CD4-positive, CD25-positive, alpha-beta regulatory T cell (primary cell): ENCODE measurements at places on chromosomes 3 and 15.

DNA sequence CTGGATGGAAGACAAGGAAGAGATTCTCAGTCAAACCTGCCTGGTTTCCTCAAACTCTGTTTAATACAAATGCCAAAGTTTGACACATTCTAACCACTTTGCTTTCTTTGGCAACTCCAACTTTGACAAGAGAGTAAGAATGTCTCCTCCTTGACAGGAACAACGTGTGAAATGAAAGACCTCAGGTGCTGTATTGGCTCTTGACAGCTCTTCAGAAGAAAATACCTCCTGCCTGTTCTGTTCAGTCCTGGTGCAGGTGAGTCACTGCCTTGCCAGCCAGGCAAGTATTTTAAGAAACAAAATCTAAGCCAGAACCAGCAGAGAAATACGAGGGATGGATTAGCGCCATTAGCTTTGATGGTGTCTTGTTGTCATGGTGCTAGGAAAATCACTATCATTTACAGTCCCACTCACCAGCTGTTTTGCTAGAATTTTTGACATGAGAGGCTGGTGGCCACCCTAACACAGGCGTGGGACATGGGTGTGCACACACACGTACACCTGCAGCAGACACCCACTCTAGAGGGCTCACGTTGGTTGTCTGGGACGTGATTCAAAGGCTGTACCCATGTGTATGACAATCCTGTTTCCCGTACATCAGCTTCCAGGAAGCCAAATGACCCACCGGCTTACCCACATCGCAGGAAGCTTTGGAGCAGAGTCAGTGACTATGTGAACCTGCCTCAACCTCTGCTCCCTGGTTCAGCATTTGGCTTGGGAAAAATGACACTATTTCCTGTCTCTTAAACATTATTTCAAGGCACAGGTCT is 60.4 kb downstream of the CCNL1 start:
- no peaks in the 10 kb centered on the region for H3K36me3 ChIP-seq
- H3K4me1 ChIP-seq = peaks cover 12% of the 10 kb centered on the region
- H3K27me3 ChIP-seq = no peaks in the 10 kb centered on the region
- no peak for DNase-seq
- H3K27ac ChIP-seq = no peak overlapping the region
- no peak overlapping the region for H3K4me3 ChIP-seq

GRCh38 chr15:26083896-26084295 is 220.8 kb upstream of the ATP10A start:
- no peak overlapping the region for H3K4me3 ChIP-seq
- H3K27me3 ChIP-seq = no peaks in the 10 kb centered on the region
- H3K4me1 ChIP-seq = peaks cover 5% of the 10 kb centered on the region
- H3K36me3 ChIP-seq = no peaks in the 10 kb centered on the region

GRCh38 chr15:67575039-67575502 is 32.6 kb downstream of the MAP2K5 start:
- no peak overlapping the region for H3K4me3 ChIP-seq
- no peak for DNase-seq
- H3K27ac ChIP-seq = no peak overlapping the region
- no peaks in the 10 kb centered on the region for H3K27me3 ChIP-seq
- no peaks in the 10 kb centered on the region for H3K36me3 ChIP-seq
- no peaks in the 10 kb centered on the region for H3K4me1 ChIP-seq

GRCh38 chr3:66639809-66640356 is 139.1 kb upstream of the LRIG1 start:
- H3K4me3 ChIP-seq = no peak overlapping the region
- peaks cover 4% of the 10 kb centered on the region for H3K27me3 ChIP-seq
- no peaks in the 10 kb centered on the region for H3K4me1 ChIP-seq
- no peak for DNase-seq
